Muscle of leg (tissue), 16 donors: ENCODE measurements at places on chromosomes 4 and X. TPM values are rescaled to one million over a fixed set of nuclear protein-coding genes. Genes with fewer than 3 reads are reported as not detected.
A peak's percentile ranks its signal among the peaks of the same experiment; 100 is the strongest.

DNA sequence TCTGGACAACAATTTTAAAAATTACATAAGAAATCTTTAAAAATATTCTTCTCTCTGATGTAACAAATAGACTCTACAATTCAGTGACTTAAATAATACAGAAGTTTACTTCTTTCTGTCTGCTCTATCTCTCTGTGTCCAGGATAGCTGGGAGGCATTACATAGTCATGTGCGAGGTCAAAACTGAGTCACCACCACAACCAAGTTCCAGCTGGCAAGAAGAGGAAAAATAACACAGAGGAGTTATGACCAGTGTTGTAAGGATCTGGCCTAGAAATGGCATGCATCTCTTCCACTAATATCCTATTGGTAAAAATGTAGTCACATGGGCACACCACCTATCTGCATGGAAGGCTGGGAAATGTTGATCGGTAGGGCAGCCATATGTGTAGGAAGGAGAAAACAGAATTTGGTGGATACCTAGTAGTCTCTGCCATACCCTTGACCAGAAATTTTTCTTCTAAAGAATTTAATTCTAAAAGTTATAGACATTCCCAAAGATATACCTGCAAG lies 39.4 kb upstream of the WDFY3 start:
- H3K4me1 ChIP-seq: no peaks in the 10 kb centered on the region
- no peak for DNase-seq
- H3K27ac ChIP-seq: no peak overlapping the region
- H3K36me3 ChIP-seq: no peaks in the 10 kb centered on the region
- no peak overlapping the region for H3K4me3 ChIP-seq
- H3K27me3 ChIP-seq: no peaks in the 10 kb centered on the region

- peaks cover 4% of the 10 kb centered on the region for H3K36me3 ChIP-seq
- no peak overlapping the region for H3K27ac ChIP-seq
- DNase-seq: no peak
- no peak overlapping the region for H3K4me3 ChIP-seq
Observed at GRCh38 chr4:153511104-153511503, 44.9 kb downstream of the TMEM131L start.

GRCh38 chr4:982814-983213 lies 4.0 kb upstream of the IDUA start:
- no peak overlapping the region for H3K27ac ChIP-seq
- no peak overlapping the region for H3K4me3 ChIP-seq
- no peaks in the 10 kb centered on the region for H3K36me3 ChIP-seq

DNA sequence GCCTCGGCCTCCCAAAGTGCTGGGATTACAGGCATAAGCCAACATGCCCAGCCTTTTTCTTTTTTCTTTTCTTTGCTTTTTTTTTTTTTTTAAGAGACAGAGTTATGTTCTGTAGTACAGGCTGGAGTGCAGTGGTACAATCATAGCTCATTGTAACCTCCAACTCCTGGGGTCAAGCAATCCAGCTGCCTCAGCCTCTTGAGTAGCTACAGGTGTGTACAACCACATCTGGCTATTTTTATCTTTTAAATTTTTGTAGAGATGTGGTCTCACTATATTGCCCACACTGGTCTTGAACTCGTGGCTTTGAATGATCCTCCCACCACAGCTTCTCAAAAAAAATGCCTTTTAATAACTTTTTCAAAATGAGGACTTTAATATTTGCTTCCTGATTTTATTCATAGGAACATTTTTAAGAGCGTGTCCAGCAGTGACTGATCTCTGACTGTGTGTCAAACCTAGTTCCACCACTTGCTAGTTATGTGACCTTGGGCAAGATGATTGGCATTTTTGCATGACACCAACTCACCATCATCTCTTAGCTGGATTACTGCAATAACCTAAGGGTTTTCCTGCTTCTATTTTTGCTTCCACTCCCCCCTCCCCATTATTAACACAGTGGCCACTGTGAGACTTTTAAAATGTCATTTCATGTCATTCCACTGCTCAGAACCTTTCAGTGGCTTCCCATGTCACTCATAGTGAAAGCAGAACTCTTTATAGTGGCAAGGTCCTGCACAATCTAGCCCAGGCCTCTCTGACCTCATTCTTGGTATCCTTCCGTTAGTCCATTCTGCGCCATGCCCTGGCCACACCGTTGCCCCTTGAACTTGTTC lies 4.5 kb upstream of the TNIP3 start:
- no peak overlapping the region for H3K4me3 ChIP-seq
- no peaks in the 10 kb centered on the region for H3K27me3 ChIP-seq
- no peak overlapping the region for H3K27ac ChIP-seq

DNA sequence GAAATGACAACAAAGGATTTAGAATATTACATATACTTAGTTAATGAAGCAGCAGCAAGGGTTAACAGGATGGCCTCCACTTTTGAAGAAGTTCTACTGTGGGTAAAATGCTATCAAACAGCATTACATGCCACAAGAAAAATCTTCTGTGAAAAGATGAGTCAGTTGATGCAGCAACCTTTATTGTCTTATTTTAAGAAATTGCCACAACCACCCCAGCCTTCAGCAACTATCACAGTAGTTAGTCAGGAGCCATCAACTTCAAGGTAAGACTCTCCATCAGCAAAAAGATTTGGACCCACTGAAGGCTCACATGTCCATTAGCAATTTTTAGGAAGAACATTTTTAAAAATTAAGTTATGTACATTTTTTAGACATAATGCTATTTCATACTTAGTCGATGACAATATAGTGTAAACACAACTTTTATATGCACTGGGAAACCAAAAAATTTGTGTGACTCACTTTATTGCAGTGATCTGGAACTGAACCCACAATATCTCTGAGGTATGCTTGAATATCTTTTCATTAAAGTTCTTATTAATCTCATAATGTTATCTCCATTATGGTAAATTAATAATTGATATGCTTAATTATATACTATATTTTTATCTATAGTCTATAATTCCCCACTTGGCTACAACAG lies 81.2 kb downstream of the SPCS3 start:
- no peak overlapping the region for H3K27ac ChIP-seq
- no peaks in the 10 kb centered on the region for H3K27me3 ChIP-seq
- no peaks in the 10 kb centered on the region for H3K4me1 ChIP-seq
- no peak for DNase-seq
- H3K36me3 ChIP-seq: no peaks in the 10 kb centered on the region

- no peaks in the 10 kb centered on the region for H3K36me3 ChIP-seq
- H3K4me1 ChIP-seq: no peaks in the 10 kb centered on the region
- DNase-seq: no peak
Observed at GRCh38 chr4:101066626-101067170, 280.6 kb downstream of the PPP3CA start.

CT55 gene
- total RNA-seq: 0.27 TPM

PNMA3 gene
- 1.2 TPM for total RNA-seq

DNA sequence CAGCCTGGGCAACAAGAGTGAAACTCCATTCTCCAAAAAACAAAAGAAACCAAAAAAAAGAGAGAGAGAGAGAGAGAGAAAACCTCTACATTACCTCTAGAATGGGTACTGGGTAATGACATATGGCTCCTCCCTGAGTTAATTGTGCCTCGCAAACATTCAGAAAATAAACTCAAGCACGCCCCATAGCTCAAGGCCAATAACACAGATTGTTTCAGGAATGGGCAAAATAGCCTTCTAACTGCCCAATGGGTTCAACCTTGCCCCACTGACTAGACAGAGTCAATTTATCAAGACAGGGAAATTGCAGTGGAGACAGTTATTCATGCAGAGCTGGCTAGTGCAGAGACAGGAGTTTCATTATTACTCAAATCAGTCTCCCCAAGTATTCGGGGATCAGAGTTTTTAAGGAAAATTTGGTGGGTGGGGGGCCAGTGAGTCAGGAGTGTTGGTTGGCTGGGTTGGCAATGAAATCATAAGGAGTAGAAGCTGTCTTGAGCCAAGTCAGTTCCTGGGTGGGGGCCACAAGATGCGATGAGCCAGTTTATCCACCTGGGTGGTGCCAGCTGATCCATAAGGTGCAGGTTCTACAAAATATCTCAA lies 25.1 kb downstream of the NIPAL1 start:
- no peaks in the 10 kb centered on the region for H3K27me3 ChIP-seq
- H3K27ac ChIP-seq: no peak overlapping the region
- no peak for DNase-seq
- H3K36me3 ChIP-seq: no peaks in the 10 kb centered on the region
- H3K4me1 ChIP-seq: no peaks in the 10 kb centered on the region
- H3K4me3 ChIP-seq: no peak overlapping the region

NEUROG2 gene
- not detected for total RNA-seq

HTATSF1 gene
- 74.6 TPM for total RNA-seq

GAGE12F gene
- not detected for total RNA-seq

HAND2 gene
- 1.7 TPM for total RNA-seq

- DNase-seq: no peak
- peaks cover 11% of the 10 kb centered on the region for H3K36me3 ChIP-seq
- H3K27me3 ChIP-seq: no peaks in the 10 kb centered on the region
- H3K27ac ChIP-seq: no peak overlapping the region
- no peak overlapping the region for H3K4me3 ChIP-seq
Observed at GRCh38 chr4:122889726-122890125, 32.7 kb downstream of the NUDT6 start.

DGKK gene
- total RNA-seq: not detected

- H3K27ac ChIP-seq: no peak overlapping the region
- peaks cover 3% of the 10 kb centered on the region for H3K4me1 ChIP-seq
- no peak for DNase-seq
- no peaks in the 10 kb centered on the region for H3K36me3 ChIP-seq
- H3K27me3 ChIP-seq: no peaks in the 10 kb centered on the region
Observed at GRCh38 chr4:3263053-3263875, 14.3 kb downstream of the MSANTD1 start.

SCOC gene
- total RNA-seq: 27.2 TPM

- DNase-seq: no peak
- H3K36me3 ChIP-seq: no peaks in the 10 kb centered on the region
- no peak overlapping the region for H3K4me3 ChIP-seq
- H3K27me3 ChIP-seq: no peaks in the 10 kb centered on the region
- H3K27ac ChIP-seq: no peak overlapping the region
Observed at GRCh38 chr4:188175288-188175687, 36.0 kb downstream of the TRIML1 start.

GPR34 gene
- 6.4 TPM for total RNA-seq

- H3K36me3 ChIP-seq: no peaks in the 10 kb centered on the region
- no peak for DNase-seq
- no peak overlapping the region for H3K4me3 ChIP-seq
- H3K27me3 ChIP-seq: peaks cover 10% of the 10 kb centered on the region
- H3K27ac ChIP-seq: no peak overlapping the region
Observed at GRCh38 chr4:152613351-152613750, 66.4 kb downstream of the TMEM154 start.

DNA sequence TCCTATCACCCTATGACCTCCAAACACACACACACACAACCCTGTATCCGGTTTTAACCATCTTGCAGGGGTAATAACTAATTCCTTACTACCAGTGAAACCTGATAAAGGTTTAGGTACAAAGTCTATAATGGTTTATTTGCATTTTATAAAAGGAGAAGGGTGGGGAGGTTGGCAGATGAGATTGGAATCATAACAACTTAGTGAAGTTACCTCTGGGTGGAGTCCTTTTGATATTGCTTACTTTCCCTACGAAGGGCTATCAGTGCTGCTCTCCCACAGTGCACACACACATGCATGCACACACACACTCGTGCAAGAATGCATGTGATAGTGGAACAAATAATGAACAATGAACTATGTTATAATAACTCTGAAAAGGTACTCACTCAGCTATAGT lies 56.1 kb downstream of the CCSER1 start:
- H3K36me3 ChIP-seq: no peaks in the 10 kb centered on the region
- no peaks in the 10 kb centered on the region for H3K27me3 ChIP-seq
- no peak for DNase-seq
- H3K4me3 ChIP-seq: no peak overlapping the region

DNA sequence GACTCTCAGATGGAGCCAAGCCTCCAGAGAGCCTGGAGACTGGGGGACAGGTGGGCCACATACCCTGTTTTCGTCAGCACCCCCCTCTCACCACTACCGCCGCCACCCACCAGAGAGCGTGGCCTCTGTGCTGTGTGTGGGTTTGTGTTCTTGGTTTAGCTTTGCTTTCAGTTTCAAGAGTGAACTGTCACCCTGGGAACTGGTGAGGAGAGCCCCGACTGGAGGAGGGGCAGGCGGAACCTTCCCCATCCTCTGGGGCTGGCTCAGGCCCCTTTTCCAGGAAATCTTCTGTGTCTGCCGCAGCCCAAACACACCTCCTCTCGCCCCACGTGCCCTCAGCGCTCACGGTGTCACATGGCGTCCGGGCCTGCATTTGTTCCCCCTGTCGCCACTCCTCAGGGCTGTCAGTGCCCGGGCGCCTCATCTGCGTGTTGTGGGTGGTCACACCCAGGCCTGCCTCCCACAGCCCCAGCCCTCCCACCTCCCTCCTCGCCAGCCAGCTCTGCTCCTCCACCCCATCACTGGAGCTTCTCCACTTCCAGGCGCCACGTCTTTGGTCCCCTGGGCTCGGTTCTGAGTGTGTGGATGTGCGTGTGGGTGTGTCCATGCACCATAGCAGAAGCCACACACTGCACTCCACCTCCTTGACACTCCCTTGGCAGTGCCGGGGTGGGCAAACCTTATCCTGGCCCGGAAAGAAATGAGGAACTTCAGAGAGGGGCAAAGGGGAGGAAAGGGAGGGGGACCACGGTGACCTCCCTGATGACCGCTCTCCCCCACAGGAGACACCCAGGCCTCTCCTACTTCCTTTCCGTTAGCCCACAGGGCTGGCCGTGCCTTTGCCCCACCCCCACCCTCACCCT lies 27.8 kb downstream of the ELF4 start:
- peak overlapping the region; percentile 59 for H3K27ac ChIP-seq
- no peak overlapping the region for H3K4me3 ChIP-seq
- peaks cover 38% of the 10 kb centered on the region for H3K4me1 ChIP-seq
- H3K27me3 ChIP-seq: peaks cover 4% of the 10 kb centered on the region
- peaks cover 5% of the 10 kb centered on the region for H3K36me3 ChIP-seq
- DNase-seq: peak; percentile 63

DNA sequence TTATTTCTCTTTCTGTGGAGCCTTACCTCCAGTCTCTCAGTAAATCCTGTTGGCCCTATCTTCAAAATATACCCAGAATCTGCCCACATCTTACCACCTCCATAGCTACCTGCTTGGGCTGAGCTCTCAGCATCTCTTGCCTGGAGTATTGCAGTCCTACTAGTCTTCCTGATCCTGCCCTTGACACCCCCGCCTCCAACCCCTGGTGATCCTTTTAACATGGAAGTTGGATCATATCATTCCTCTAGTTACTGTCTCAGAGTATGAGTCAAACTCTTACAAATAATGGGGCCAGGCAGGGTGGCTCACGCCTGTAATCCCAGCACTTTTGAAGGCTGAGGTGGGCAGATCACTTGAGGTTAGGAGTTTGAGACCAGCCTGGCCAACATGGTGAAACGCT lies 43.1 kb upstream of the SETD7 start:
- peaks cover 12% of the 10 kb centered on the region for H3K4me1 ChIP-seq
- DNase-seq: no peak
- H3K27ac ChIP-seq: no peak overlapping the region
- no peaks in the 10 kb centered on the region for H3K36me3 ChIP-seq
- H3K4me3 ChIP-seq: no peak overlapping the region

AWAT2 gene
- not detected for total RNA-seq

GRCh38 chr4:28378109-28378830 lies 1517.6 kb downstream of the STIM2 start:
- DNase-seq: no peak
- no peaks in the 10 kb centered on the region for H3K27me3 ChIP-seq
- no peaks in the 10 kb centered on the region for H3K4me1 ChIP-seq
- H3K36me3 ChIP-seq: no peaks in the 10 kb centered on the region
- no peak overlapping the region for H3K27ac ChIP-seq

GRCh38 chr4:92600638-92601037 lies 296.9 kb downstream of the GRID2 start:
- H3K36me3 ChIP-seq: no peaks in the 10 kb centered on the region
- H3K4me1 ChIP-seq: no peaks in the 10 kb centered on the region
- H3K4me3 ChIP-seq: no peak overlapping the region
- no peaks in the 10 kb centered on the region for H3K27me3 ChIP-seq
- H3K27ac ChIP-seq: no peak overlapping the region
